ENCODE measurements at places on chromosomes 2 and 18.

- H3K27ac ChIP-seq = no peak overlapping the region
- peaks cover 7% of the 10 kb centered on the region for H3K4me1 ChIP-seq
- no peaks in the 10 kb centered on the region for H3K36me3 ChIP-seq
- no peak overlapping the region for H3K4me3 ChIP-seq
- H3K27me3 ChIP-seq = peaks cover 31% of the 10 kb centered on the region
Measured at GRCh38 chr2:45267062-45267792, 258.0 kb upstream of the SIX2 start.

DNA sequence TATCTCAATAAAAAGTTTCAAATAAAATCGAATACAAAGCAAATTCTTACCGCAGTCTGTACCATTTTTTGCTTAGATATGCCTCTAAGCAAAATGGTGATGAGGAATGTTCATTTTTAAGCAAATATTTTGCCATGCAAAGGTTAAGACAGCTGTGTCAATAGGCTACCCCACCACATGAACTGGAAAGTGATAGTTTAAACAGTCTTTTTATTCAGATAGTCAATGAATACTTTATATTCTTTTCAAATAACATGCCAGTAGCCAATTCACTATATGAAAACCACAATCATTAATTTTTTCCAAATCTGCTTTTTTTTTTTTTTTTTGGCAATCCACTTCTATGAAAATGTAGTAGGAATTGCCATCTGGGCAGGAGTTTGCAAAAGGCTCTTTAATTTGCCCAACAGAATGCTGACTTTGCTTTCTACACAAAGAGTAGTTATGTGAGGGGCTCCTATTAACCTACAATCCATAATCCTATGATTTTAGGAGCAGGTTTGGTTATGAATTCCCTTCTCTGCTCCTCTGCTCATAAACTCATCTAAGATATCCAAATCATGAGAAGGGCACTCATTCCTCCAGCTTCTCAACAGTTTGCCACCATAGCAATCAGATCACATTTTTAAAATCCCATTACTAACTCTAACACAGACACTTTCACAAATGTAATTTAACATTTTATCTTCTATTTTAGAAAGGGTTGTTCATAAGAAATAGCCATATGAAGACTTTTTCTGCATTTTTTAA is 69.2 kb downstream of the SLC40A1 start:
- H3K27ac ChIP-seq = no peak overlapping the region
- no peaks in the 10 kb centered on the region for H3K4me1 ChIP-seq
- no peaks in the 10 kb centered on the region for H3K36me3 ChIP-seq
- H3K4me3 ChIP-seq = no peak overlapping the region
- H3K27me3 ChIP-seq = peaks cover 12% of the 10 kb centered on the region

GRCh38 chr2:6764968-6765723 is 100.6 kb downstream of the CMPK2 start:
- H3K27me3 ChIP-seq = no peaks in the 10 kb centered on the region
- no peak overlapping the region for H3K4me3 ChIP-seq
- DNase-seq = no peak
- H3K27ac ChIP-seq = no peak overlapping the region
- no peaks in the 10 kb centered on the region for H3K36me3 ChIP-seq
- H3K4me1 ChIP-seq = no peaks in the 10 kb centered on the region

GRCh38 chr2:237271698-237272652 is 142.0 kb downstream of the COL6A3 start:
- no peak overlapping the region for H3K4me3 ChIP-seq
- no peaks in the 10 kb centered on the region for H3K36me3 ChIP-seq
- DNase-seq = no peak
- no peak overlapping the region for H3K27ac ChIP-seq

DNA sequence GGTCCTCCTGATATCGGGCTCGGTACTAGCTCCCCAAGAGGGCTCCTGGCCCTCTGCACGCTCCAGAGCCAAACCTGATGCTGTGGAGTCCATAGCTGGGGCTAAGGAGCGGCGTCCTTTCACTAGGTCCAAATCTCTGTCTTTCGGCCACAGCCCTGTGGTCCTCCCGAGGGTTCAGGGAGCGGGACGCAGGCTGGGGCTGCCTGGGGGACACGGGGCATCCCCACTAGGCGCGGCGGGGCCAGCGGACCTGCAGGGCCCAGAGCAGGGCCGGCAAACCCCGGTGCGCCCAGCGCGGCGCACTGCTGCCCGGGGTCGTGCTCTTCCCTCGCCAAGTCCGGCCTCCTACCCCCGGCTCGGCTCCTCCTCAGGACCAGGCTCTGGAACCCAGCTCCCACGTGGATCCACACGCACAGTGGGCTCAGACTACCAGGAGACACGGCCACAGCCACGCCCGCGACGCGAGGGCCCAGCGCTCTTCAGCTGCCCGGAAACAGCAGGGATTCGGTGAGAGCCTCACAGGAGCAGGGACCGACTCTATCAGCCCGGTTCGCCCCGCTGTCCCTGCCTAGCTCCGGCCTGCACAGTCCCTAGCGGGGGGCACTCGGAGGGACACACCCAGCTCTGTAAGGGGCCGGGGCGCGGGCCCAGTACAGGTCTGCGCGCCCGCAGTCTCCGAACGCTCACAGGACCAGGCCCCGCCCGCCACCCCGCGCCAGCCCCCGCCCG is 593 bp downstream of the ZNF514 start:
- no peaks in the 10 kb centered on the region for H3K27me3 ChIP-seq
- H3K36me3 ChIP-seq = peaks cover 37% of the 10 kb centered on the region
- peak; percentile 40 for DNase-seq
- H3K4me1 ChIP-seq = peaks cover 21% of the 10 kb centered on the region

DNA sequence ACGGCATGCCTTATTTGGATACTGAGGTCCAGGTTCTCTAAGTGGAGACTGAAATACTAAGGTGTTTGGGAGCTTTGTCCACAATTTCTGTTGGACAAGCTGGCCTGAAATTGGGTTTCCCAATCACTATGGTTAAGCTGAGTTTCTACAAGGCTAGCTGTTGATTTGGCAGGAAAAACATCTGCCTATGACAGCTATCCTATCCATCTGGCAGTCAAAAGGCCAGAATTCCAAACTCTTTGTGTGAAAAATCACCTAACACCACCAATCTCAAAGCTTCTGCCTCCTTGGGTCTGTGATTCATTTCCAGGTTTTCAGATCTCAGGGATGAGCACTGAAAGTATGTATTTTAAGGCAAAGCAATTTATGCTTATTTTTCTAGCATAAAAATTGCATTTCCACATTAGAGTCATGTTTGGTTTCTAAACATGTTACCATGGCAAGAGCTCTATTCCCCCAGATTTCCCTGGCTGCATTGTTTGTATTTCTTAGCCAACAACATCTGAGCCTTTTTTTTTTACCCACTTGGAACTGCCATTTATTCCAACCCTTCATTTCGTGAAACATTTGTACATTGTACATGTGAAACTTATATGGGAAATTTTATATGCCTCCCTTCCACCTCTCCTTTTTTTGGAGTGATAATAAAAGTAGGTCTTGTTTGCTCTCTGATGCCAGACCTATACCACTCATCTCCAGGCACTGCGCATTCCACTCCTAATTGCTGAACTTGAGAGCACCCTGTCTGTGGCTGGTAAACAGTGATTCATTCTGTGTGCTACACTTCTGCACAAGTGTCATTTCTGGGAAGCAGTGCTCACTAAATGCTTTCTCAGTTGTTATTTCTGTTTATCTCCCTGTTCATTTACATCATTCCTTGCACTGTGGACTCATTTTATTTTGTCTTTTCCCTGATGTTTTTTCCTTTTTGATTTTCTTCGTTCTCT is 15.9 kb upstream of the CCDC85A start:
- no peak overlapping the region for H3K4me3 ChIP-seq
- DNase-seq = no peak
- no peak overlapping the region for H3K27ac ChIP-seq
- H3K36me3 ChIP-seq = no peaks in the 10 kb centered on the region
- no peaks in the 10 kb centered on the region for H3K4me1 ChIP-seq

GRCh38 chr2:229066121-229066715 is 204.9 kb downstream of the PID1 start:
- no peaks in the 10 kb centered on the region for H3K4me1 ChIP-seq
- DNase-seq = no peak
- H3K36me3 ChIP-seq = no peaks in the 10 kb centered on the region

DNA sequence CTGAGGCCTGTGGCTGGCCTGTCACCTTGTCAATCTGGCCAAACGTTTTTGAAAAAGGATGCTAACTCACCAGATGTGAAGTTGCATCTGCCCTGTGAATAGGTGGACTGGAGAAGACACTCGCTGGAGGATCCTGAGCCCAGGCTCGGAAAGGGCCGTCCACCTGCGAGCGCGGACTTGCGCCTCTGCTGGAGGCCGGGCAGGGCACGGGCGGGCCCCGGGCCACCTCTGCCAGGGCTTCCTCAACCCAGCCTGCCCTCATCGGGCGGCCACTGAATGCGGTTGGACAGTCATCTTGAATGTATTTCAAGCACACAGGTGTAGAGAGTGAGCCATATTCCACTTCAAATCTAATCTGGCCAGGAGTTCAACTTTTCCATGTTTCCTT is 83.9 kb downstream of the FAM210A start:
- no peaks in the 10 kb centered on the region for H3K27me3 ChIP-seq
- no peak overlapping the region for H3K4me3 ChIP-seq
- H3K27ac ChIP-seq = no peak overlapping the region
- DNase-seq = no peak

DNA sequence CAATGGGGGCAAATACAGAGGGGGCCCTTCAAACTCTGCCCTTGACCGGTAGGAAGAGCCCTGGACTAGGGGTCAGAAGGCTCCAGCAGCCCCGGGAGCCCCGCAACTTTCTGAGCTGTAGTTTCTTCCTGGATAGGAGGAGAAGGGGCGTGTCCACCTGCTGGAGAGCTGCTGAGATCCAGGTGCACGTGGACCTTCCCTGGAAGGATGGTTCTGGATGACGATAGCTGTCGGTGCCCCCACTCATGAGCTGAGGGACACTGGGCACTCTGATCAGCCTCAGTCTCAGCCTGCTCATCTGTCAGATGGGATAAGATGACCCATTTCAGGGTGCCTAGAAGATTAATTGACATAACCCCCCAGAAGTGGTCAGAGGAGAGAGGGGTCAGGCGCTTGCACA is 125.2 kb upstream of the HDAC4 start:
- H3K4me3 ChIP-seq = no peak overlapping the region
- no peak overlapping the region for H3K27ac ChIP-seq
- no peak for DNase-seq
- no peaks in the 10 kb centered on the region for H3K4me1 ChIP-seq
- H3K27me3 ChIP-seq = no peaks in the 10 kb centered on the region

- H3K27ac ChIP-seq = no peak overlapping the region
- H3K4me1 ChIP-seq = no peaks in the 10 kb centered on the region
- DNase-seq = no peak
- H3K4me3 ChIP-seq = no peak overlapping the region
- H3K36me3 ChIP-seq = no peaks in the 10 kb centered on the region
- H3K27me3 ChIP-seq = no peaks in the 10 kb centered on the region
Measured at GRCh38 chr2:239461291-239462190, 60.7 kb upstream of the HDAC4 start.

Measured in activated CD8-positive, alpha-beta T cell treated with anti-CD3 and anti-CD28 coated beads, Interleukin-2, amount 10 ng/mL, durations not matched to agents 7 days and 5 days (primary cell).